ENCODE measurements at places on chromosomes 12 and 14.

DNA sequence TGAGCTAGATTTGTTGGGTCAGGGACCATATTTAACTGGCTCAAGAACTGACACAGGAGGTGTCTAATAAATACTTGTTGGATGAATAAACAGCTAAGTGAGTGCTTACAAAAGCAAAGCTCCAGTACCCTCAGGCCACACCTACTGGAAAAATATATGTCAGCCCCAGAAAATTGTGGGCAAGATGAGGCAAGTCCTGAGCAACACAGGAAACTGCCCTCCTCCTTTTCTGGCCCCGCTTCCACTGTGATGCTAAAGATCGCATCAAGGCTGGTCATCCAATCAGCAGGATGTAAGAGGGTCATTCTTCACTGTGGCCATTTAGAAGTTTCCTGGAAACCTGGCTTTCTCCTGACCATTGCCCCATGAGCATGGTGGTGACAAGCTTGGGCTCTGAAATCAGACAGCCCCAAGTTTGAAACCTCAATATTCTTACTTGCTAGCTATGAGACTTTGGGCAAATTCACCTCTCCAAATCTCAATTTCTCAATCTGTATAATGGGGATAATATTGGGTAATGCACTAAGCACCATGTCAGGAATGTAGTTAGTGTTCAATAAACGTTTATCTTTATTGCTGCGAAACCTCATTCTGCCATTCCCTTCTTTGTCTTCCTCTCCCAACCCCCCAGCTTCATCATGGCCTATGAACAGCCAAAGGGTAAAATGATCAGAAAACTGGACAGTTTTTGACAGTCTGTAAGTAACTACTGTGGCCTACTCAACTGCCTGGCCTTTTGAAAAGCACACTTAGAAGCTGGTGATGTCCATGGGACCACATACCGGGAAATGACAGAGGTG, 139.3 kb upstream of the PZP start:
- no peak for DNase-seq

- no peak for DNase-seq
Measured at GRCh38 chr14:68527329-68527851, 265.5 kb downstream of the ZFP36L1 start.

- no peak for DNase-seq
Measured at GRCh38 chr14:51674294-51675002, 22.7 kb downstream of the FRMD6 start.

DNA sequence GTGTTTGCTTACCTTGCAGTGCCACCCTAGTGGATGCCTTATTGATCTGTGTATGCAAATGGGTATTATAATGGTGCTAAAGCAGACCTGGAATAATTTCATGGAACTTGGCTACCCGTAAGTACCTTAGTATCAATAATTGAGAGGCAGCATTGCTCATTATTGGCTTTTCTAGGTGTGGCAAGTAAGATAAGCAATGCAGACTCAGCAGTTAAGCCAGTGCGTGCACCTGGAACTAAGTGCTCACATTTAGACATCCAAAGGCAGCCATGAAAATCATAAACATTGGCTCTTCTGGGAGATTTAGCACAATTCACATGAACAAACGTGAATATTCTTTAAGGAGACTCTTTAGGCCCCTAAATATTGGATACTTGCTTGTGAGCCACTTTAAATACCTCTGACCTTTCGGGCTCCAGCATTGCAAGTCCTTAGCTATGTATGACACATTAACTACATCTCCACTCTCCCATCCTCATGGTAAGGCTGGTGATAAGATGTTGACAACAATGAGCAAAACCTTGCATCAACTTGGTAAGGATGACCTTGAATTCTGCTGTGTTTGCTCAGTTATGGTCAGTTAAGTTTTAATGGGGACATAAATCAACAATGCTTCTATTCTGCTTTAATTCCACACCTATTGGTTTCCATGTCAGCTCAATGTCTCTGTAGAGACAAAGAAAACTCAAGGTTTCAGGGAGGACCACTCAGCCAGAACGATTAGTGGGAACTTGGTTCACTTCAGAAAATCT, 112.0 kb downstream of the SLC5A8 start:
- DNase-seq, result no peak

GRCh38 chr14:87705439-87705896, 287.5 kb downstream of the GALC start:
- DNase-seq, result peak; percentile 7

- no peak for DNase-seq
Measured at GRCh38 chr14:91753501-91754128, 21.7 kb upstream of the CATSPERB start.

DNA sequence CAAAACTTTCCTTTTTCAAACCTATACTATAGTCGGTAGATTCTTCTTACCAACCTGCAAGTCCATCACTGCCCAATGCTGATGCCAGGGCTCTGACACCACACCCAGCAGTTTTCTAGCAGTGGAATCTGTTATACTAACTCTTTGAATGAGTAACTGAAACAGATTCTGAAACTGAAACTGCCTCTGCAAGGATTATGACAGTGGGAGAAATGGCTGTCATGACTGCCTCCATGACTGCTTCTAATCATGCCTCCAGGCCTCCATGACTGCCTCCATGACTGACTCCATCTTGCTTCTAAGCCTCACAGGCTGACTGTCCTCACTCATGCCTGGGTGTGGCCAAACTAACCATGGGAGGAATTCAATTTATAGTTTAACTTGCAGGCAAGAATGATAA, 29.4 kb upstream of the OXA1L start:
- DNase-seq, result no peak

- no peak for DNase-seq
Measured at GRCh38 chr12:104426926-104427546, 29.7 kb upstream of the CHST11 start.

GRCh38 chr14:61438860-61439765, 117.7 kb downstream of the PRKCH start:
- DNase-seq, result no peak

DNA sequence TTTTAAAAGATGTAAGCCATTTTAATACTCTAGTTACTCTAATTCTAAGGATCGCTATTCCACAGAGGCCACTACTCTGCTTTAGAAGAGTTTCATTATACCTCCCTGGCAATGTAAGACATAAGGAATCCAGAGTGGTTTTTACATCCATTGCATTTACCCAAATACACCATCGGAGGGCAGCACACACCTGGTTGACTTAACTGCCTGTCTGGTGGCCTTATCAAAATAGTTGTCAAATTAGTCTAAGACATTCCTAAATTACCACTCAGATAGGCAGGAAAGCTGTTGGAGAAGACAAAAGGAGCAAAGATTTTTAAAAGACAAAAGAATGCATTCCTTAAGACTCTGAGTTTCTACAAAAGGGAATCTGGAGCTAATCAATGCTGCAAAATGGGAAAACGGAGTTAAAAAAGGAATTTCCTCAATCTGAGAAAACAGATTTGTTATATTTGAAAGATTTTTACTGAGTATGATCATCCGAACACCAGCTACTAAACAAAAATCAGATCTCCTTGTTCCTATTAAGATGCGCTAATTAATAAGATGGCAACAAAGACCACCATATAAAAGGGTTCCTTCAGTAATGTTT, 33.8 kb upstream of the FGD4 start:
- peak; percentile 21 for DNase-seq

GRCh38 chr12:77998236-77998786, 167.6 kb downstream of the NAV3 start:
- no peak for DNase-seq

DNA sequence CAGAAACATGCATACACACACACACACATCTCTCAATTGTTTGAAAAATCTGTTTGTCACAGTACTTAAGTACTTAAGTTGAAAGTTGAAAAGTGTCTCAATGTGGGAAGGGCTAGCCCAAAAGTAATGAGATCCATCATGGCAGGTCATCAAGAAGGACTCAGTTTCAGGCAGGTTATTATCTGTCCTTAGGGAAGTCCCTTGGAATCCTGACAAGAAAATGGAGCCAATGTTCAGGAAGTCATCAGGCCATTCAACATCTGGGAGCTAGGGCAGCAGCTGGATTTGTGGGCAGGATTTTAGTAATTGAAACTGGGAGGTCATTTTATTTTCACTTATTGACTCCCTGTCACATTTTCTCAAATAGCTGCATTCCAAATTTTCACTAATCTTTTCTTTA, 56.0 kb downstream of the MSRB3 start:
- no peak for DNase-seq
